Progenitor cell of endocrine pancreas (in vitro differentiated cells): ENCODE measurements at places on chromosomes 7 and 10.

DNA sequence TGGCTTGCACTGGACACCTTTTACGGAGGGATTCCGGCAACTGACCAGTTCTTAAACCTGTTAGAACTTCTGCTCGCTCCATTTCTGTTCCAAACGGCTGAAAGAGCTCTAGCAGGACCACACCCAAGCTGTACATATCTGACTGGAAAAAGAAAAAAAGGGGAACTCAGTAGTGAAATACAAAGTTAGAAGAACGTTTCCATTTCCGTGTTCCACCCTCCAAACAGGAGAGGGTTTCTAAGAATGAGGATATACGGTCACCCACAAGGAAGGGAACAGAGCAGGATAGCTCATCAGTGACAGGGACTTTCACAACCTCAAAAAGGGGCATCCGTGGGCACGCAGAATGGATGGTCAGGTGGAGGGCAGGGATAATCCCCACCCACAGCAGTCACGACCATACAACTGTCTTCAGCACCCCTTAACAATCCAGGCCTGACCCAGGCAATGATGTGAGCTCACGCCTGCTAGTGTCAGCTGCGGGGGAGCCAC is 4.3 kb upstream of the ANKRD61 start:
- no peak for DNase-seq

DNA sequence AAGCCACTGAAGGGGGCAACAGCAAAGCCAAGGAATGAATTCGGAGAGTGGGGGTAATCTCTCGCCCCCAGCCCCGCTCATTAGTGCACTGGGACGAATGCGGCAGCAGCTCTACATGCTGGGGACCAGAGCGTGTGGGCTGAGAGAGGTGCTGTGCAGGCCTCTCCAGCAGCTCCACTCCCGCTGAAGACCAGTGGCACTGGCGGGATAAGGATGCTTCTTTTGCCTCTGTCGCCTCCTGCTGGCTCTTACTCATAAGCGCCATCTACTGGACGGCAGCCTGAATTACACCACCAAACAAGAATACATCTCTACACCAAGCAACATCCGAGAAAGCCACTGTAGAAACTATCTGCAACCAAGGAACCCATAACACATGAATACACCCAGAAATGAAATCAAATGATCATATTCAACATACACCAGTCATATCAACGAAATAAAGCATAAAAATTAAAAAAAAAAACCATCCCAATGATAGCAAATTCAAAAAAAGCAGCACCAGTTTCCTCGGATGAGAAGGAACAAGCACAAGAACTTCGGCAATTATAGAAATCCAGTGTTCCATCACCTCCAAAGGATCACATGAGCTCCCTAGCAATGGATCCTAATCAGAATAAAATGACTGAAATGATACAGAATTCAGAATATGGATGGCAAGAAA is 79.0 kb upstream of the TMEM168 start:
- DNase-seq: no peak

- DNase-seq: no peak
Measured at GRCh38 chr7:98038731-98039130, 48.7 kb upstream of the OCM2 start.

DNA sequence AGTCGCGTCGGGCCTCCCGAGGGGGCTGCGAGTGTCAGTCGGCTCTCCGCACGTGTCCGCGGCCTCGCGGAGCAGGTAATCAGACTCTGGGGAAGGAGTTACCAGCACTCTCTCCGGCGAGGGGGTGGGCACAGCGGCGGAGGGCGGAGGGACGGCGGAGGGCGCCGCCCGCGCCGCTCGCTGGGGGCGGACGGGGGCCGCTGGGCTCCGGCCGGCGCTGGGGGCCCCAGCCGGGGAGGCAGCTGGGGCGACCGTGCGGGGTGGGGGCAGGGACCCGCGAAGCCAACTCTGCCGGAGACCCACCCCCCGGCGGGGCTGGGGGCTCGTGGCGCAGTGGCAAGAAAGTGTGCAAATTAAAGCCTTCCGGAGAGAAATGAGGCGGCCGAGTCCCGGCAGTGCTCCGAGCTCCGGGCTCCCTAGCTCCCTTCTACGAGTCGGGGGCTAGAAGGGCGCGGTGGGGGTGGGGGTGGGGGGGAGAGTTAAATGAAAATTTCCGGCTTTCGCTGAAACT is at the start of gene CDK6:
Gene CDK6, minus strand, starts transcription at position 85 of the 511 bp plus-strand sequence. CDS start 3,250 bp downstream, outside the sequence.
- DNase-seq: peak; percentile 38

DNA sequence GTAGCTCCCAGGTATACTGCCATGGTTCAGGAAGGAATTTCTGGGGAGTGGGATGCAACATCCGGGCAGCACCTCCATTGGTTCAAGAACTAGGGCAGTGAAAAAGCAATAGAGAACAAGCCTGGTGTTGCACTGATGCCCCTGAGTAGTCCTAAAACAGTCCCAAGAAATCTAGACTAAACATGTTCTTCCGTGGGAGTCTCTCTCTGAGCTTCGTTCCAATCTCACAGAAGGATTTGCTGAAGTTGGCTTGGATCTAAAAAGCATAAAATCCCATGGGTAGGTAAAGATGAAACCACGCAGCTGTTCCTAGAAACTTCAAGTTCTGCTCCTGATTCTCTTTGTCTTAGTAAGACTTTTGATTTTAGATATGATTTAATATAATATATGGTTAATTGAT is 154.5 kb downstream of the PLXDC2 start:
- DNase-seq: no peak

DNA sequence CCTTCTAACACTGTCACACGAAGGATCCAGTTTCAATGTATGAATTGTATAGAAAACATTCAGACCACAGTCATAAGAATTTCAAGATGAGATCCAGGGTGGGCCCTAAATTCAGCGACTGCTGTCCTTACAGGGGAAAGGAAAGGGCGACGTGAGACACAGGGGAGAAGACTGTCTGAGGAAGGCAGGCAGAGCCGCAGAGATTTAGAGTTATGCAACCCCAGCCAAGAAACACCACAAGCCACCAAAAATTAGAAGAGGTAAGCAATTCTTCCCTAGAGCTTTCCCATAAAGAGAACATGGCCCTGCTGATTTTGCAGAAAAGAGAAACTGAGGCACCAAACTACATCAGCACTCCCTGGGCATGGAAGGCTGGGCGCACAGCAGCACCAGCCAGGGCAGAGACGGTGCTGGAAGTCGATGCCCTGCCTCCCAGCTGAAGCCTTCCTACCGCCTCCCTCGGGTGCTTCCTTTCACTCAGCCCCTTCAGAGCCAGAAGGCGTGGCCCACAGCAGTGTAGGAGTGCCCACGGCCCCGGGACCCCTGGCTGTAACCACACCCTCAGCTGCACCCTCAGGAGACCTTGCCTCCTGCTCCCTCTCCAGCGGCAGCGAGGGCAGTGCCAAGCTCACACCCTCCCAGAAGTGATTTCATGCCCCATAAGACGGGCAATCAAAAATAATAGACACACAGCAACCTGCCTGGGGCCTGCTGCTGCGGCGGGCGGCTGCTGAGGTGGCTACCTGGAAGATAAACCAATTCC is 81.0 kb upstream of the LRRC4 start:
- no peak for DNase-seq

- DNase-seq: no peak
Measured at GRCh38 chr10:50740293-50740648, 535 bp downstream of the ASAH2B start.

- no peak for DNase-seq
Measured at GRCh38 chr7:64541438-64542359, 21.2 kb downstream of the ZNF680 start.

GRCh38 chr10:77969114-77969513 is 42.6 kb upstream of the DLG5 start:
- DNase-seq: no peak

GRCh38 chr10:117615649-117616048 is 73.1 kb downstream of the EMX2 start:
- no peak for DNase-seq

DNA sequence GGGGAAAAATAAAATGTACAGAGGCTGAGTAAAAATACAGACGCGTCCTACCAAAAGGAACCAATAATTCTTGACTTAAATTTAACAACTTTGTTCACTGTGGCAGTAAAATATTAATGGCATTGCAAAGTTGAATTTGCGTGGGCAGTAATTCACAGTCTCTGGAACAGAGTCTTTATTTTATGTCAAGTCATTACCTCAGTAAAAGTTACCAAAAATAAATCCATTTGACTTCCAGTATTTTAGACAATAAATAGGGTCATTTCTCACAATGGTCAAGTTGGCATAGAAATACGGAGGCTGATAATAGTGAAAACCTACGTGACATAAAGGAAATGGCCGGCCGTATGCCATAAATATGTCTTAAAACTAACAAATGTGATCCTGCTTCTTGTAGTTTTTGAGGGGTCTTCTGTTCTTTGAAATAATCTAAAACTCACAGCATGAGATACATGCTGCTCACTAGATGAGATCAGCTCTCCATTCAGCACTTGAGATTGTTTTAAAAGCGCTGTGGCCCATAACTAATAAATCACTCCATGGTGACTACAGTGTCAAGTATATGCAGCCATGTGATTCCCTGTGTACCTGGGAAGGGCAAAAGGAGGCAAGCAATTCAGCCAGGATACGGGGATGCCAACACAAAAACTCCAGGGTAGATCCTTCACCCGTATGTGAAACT is 75.3 kb downstream of the DOCK4 start:
- DNase-seq: no peak

DNA sequence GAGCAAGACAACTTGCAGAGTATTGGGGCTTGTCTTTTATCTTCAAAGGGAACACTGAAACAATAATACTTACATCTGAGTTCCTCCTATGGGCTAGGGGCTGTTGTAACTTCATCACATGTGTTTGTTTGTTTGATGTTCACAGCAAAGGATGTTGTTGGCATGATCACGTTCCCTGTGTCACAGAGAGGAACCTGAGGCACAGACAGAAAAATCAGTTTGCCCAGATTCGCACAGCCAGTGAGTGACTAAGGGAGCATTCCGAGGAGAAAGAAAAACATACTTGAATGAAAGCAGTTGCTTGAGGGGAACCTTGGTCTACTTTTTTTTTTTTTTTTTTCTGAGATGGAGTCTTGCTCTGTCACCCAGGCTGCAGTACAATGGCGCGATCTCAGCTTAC is 87.2 kb upstream of the PFKP start:
- no peak for DNase-seq

- no peak for DNase-seq
Measured at GRCh38 chr10:124546055-124546369, 84.4 kb downstream of the LHPP start.

GRCh38 chr10:8180360-8181109 is 126.0 kb downstream of the GATA3 start:
- no peak for DNase-seq

- DNase-seq: no peak
Measured at GRCh38 chr7:64180989-64181388, 26.0 kb upstream of the ZNF735 start.

GRCh38 chr7:101870361-101871062 is 53.1 kb downstream of the CUX1 start:
- no peak for DNase-seq

- DNase-seq: no peak
Measured at GRCh38 chr7:14761510-14762296, 140.8 kb downstream of the DGKB start.

GRCh38 chr7:51121931-51122425 is 194.6 kb downstream of the COBL start:
- no peak for DNase-seq

DNA sequence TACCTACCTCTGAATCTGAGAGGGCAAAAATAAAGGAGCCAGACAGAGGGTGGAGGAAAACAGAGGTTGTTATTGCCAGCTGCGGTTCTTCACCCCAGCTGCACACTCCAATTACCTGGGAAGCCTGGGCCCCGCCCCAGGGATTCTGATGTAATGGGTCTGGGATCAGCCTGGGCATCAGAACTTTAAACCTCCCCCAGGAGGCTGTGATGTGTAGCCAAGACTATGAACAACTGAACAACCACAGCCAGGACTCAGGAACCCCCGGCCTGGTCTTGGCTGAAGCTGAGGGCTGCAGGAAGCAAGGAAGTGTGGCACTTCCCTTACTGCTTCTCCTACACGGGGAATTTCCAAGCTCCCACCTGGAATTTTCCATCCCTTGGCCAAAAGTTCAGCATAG is 89.3 kb downstream of the HIP1 start:
- DNase-seq: no peak

DNA sequence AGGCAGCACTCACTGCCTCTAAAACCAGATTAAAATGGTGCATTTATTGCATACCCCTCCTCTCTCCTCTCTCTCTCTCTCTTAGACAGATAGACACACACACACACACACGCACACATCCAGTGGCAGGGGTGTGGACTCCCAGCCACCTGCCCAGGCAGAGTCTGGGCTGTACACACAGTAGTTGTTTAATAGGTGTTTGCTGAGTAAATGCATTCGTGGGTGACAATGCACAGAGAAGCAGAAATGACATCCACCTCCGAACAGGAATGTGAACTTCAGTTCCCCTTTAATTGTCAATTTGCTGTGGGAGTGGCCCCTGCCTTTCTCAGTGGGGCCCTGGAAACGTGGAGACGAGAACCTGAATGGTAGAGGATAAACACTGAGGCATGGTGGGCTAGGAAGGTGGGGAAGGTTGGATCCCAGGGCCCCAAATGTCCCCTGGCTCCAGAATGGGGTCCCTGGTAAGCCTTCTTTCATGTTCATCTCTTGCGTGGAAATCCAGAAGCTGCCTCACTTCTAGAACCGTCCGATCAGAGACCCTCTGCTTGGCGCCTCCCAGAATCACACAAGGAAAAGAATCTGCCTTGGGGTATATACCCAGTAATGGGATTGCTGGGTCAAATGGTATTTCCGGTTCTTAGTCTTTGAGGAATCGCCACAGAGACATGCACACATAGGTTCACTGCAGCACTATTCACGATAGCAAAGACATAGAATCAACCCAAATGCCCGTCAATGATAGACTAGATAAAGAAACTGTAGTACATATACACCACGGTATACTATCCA is 58.5 kb upstream of the ECHDC3 start:
- no peak for DNase-seq

GRCh38 chr10:6171881-6172695 is 30.6 kb upstream of the PFKFB3 start:
- no peak for DNase-seq

GRCh38 chr10:72044417-72045041 is 43.8 kb downstream of the SPOCK2 start:
- DNase-seq: no peak

DNA sequence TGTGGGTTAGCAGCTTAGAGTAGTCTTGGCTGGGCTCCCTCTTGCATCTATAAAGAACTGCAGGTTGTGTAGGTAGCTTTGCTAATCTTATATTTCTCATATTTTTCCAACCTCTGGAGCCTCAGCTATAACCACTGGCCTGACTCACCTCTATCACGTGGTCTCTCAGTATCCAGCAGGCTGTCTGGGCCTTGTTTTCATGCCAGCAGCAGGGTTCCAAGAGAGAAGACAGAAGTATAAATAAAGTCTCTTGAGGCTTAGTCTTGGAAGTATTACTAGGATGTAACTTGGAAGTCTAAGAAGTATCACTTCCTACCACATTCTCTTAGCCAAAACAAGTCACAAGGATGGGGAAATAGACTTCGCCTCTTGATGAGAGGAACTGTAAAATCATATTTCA is 73.3 kb downstream of the WIPF3 start:
- DNase-seq: no peak

GRCh38 chr10:124539935-124540641 is 78.5 kb downstream of the LHPP start:
- peak; percentile 68 for DNase-seq

- no peak for DNase-seq
Measured at GRCh38 chr10:28993861-28994260, 295.0 kb upstream of the LYZL1 start.

- no peak for DNase-seq
Measured at GRCh38 chr10:102648889-102649796, 4.9 kb downstream of the TRIM8 start.

- DNase-seq: no peak
Measured at GRCh38 chr7:64509583-64509982, 53.3 kb downstream of the ZNF680 start.
